Activated T-helper 17 cell treated with anti-CD3 and anti-CD28 coated beads, Interleukin-2, amount 50 U/mL, for 72 hours (primary cell): ENCODE measurements at places on chromosomes 1 and 21. TPM values are rescaled to one million over a fixed set of nuclear protein-coding genes. Genes with fewer than 3 reads are reported as not detected.

DNA sequence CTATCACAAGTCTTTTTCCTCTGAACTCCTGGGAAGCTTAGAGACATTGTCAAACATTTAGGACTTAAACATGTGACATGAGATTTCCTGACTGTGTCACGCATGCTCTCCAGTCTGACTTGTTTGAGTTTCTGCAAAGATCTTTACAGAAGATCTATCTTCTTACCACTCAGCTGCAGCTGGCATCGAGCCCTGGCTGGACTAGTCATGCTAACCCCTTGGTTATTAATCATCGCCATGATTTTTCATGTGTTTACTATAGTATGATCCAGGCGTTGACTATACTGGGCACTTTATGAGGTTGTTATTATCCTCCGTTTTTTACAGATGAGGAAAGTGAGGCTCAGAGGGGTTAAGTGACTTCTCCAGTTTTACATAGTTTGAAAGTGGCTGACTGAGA, 18.1 kb upstream of the IRF2BP2 start:
- ATAC-seq, result peak; percentile 67

- no peak for ATAC-seq
Measured at GRCh38 chr1:221157026-221157761, 278.0 kb downstream of the HLX start.

DNA sequence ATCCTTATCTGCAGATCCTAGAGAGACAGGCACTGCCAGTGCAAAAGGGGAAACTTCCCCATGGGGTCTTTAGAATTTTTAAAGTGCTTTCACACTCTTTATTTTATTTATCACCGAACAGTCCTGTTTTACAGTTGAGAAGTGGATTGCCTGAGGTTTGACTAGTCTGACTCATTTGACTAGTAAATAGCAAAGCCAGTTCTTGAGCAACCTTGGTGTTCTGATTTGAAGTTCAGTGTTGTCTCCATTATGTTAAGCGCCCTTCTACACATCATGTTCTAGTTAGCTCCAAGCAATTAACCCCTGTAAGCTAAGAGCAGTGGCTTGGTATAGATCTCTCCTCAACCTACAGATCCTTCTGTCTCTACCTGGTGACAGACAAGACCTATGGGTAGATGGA, 262.9 kb downstream of the CACNA1E start:
- no peak for ATAC-seq

DNA sequence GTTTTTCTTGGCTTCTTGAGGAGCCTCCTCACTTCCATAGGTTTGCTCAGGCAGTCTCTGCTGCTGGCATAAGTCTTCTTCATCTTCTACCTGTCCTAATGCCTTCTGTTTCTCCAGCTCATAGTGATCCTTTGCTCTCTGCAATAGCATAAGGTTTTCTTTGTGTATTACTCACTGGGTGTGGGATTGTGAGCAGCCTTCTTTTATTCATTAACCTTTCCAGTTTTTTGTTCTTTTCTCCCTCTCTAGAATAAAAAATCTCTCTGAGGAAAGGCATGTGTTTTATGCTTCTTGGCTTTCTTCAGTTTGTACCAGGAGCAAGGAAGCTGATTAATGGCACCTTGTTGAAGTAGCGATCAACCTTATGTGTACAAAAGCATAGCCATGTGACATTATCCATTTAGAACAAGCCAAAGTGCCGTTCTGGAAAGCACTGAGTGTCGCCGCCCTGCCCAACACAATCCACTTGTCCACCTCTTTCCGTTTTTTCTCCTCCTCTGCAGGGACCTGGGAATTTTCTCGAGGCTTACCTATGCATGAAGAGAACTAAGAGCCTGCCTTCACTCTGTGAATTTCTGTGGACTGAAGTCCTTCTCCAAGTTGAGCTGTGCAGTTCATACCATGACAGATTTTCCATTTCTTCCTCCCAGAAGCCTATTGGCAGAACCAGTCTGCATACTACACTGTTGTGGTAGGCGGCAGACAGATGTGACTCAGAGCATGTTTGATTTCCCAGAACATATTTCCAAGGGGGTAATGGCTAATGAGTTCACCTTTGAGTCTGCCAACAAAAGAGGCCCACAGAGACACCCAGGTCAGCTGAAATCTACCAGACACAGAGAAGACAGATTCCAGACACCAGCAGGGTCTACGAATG, 39.0 kb downstream of the DPT start:
- ATAC-seq, result no peak

TCHH gene
- total RNA-seq, result 0.03 TPM

DNA sequence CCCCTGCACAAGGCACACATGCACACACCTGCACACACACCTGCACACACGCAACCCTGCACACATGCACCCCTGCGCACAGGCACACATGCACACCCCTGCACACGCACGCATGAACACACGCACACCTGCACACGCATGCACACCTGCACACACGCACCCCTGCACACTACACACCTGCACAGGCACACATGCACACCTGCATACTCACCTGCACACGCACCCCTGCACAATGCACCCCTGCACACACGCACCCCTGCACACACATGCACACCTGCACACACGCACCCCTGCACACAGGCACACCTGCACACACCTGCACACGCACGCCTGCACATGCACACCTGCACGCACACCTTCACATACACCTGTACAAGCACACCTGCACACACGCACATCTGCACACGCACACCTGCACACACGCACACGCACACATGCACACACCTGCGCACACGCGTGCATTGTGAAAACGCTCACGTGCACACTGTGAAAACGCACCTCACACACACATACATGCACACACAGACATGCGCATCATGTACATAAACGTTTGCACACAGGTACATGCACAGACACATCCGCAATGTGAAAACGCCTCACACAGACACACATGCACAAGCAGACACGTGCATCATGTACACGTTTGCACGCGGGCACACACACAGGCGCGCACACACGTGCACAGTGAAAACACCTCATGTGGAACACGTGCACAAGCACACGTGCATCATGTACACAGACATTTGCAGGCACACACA, 8.2 kb downstream of the DVL1 start:
- ATAC-seq, result no peak

ZNF436 gene
- total RNA-seq, result 10.7 TPM

- no peak for ATAC-seq
Measured at GRCh38 chr1:9621032-9621431, 30.5 kb upstream of the PIK3CD start.

LCE1C gene
- total RNA-seq, result not detected

OR10X1 gene
- not detected for total RNA-seq

DNA sequence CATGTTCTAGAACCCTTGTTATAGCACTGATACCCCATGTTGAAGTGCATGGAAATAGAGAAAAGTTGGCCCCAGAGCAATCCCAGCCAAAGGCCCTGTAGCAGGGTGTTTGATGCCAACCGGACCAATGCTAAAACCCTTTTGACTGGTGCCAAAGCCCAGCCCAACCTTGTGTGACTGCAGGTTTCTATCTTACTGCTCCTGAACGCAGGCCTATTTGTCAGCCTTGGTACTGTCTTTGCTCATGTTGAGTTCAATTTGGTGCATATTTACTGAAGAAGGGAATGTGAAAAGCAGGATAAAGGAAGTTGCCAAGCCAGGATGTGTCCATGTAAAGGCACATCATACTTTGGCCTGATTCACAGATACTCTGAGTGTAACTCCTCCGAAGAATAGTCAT, 51.7 kb upstream of the NFASC start:
- no peak for ATAC-seq

GRCh38 chr21:35779690-35780570, 280.4 kb downstream of the SETD4 start:
- ATAC-seq, result no peak

- no peak for ATAC-seq
Measured at GRCh38 chr1:186042230-186042629, 308.0 kb downstream of the HMCN1 start.

HPCAL4 gene
- total RNA-seq, result 0.50 TPM

GRCh38 chr1:12636098-12636950, 7.6 kb upstream of the AADACL4 start:
- no peak for ATAC-seq

MMP23B gene
- 1.8 TPM for total RNA-seq

SPRR2A gene
- not detected for total RNA-seq

DNA sequence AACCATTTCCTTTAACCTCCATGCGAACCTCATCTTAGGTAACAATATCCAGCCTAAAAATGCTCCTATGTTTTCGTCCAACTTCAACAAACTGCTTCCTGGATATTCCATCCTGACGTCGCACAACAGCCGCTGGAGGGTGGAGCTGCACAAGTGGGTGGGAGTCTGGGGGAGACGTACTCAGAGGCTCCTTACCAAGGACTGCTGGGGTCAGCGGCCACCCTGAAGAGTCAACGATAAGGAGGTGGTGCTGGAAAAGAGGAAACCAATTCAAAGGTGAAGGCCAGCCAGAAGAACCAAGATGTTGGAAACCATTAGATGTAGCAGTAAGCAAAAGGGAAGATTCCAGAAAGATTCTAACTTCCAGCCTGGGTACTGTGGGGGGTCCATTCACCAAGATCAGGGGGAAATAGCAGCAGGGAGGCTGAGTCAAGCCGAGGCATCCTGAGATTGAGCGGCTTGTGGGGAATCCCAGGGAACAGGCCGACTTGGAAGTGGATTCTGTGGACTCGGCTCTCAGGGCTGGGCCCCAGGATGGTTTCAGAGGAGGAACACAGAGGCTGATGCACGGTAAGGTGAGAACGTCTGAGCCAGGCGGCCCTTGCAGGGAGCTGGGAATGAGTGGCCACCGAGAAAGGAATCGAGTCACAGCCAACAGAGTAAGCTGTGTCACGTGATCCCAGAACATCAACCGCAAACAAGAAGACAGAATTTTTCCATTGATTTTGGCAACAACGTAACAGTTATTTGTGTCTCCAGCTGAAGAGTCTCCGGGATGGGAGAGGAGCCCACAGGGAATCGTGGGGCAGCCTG, 375.7 kb downstream of the NPHP4 start:
- ATAC-seq, result no peak

GAS5 gene
- total RNA-seq, result 717 TPM

HES4 gene
- not detected for total RNA-seq

DLGAP3 gene
- total RNA-seq, result 1.3 TPM

DNA sequence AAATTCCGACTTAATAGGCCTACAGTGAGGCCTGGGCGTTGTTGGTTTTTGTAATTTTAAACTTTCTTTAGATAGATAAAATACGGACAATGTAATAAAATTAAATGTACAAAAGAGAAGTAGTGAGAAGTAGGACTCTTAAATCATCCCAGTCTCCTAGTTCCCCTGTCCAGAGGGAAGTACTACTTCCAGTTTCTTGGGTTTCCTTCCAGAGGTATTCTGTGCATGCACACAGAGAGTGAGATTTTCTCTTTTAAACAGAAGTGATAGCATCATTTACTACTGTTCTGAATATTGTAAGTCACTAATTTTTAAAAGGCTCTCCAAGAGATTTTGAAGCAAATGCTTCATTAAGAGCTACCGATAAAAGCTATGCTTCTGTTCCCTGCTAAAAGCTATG, 7.2 kb upstream of the FNBP1L start:
- ATAC-seq, result no peak

GRCh38 chr1:117036018-117036461, 24.1 kb upstream of the TTF2 start:
- ATAC-seq, result no peak

GRCh38 chr21:46229923-46230260, 1.3 kb upstream of the LSS start:
- ATAC-seq, result no peak

VHLL gene
- total RNA-seq, result 0.42 TPM

- ATAC-seq, result no peak
Measured at GRCh38 chr21:17829472-17829871, 10.3 kb upstream of the C21orf91 start.

GRCh38 chr1:21630571-21631343, 38.4 kb downstream of the RAP1GAP start:
- no peak for ATAC-seq

DNA sequence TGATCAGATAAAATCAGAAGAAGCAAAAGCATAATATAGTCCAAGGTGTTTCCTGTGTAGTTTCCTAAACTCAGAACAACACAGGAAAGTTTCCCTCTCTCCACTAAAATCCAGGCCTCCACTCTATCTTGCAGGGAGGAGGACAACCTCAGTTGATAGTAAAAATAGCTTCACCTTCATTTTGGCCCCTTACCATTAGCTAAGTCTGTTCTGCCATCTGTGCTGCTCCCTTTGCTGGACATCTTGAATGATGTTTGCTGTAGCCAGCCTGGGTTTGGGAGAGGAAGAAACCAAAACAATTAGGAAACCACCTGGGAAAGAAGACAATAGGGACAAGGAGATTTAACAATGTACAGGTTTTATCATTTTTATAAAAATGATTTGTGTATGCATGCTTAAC, 18.6 kb downstream of the DCAF8 start:
- ATAC-seq, result no peak

DNA sequence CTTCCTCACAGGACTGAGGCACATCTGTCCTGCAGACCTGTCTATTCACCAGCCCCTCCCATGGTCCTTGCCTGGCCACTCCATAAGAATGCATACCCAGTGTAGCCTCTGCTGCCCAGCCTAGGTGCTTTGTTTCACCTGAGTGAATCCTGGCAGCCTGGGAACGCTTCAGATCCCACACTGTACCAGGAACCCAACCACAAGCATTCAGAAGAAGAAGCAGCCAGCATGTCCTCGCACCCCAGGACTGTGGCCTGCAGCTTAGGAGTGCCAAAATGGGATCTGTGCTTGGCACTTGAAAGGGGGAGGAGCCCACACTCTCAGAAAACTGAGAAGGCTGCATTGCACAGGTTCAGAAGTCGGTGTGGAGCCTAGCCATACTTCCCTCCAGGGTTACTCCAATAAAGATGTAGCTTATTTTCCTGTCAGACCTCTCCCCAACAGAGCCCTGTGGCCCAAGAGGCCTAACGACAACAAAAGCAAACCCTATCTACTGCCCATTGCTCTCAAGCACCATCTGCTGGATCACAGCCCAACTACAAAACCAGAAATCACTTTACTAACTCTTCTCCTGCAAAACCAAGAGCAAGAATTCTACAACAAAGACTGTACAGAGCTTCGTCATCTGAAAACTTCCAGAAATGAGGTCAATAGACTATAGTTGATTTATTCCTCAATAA, 923.1 kb upstream of the NEGR1 start:
- no peak for ATAC-seq

- no peak for ATAC-seq
Measured at GRCh38 chr1:208291923-208292711, 47.9 kb upstream of the PLXNA2 start.

TLCD4 gene
- total RNA-seq, result 0.48 TPM

GRCh38 chr1:37265156-37265555, 209.2 kb upstream of the ZC3H12A start:
- no peak for ATAC-seq

GRCh38 chr1:27633298-27633610, 1.7 kb downstream of the FGR start:
- ATAC-seq, result no peak

GRCh38 chr21:18222346-18222745, 22.3 kb upstream of the CHODL start:
- no peak for ATAC-seq

DNA sequence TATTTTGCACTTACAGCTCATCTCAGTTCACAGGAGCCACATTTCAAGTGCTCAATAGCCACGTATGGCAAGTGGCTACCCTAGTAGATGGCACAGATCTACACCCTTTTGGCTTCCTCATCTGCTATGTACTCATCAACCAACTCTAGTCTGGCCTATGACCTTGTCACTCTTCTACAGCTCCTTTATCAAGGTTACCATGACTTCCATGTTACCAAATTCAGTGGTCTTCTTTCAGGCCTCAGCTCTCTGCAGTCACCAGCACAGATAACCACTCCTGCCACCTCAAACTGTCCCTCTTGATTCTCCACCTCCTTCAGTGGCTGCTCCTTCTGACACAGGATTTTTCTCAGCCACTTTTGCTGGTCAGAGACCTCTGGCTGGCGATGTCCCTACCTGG, 11.7 kb upstream of the USP48 start:
- no peak for ATAC-seq

- peak; percentile 61 for ATAC-seq
Measured at GRCh38 chr1:112905395-112906149, 50.4 kb downstream of the SLC16A1 start.
